Naive thymus-derived CD8-positive, alpha-beta T cell (primary cell): ENCODE measurements at places on chromosomes 1 and 21.

- DNase-seq: no peak
Measured at GRCh38 chr1:5456090-5456811, 536.0 kb downstream of the NPHP4 start.

- DNase-seq: no peak
Measured at GRCh38 chr21:26850116-26850643, 5.0 kb upstream of the ADAMTS1 start.

- DNase-seq: no peak
Measured at GRCh38 chr1:231541842-231542241, 13.4 kb downstream of the TSNAX start.

DNA sequence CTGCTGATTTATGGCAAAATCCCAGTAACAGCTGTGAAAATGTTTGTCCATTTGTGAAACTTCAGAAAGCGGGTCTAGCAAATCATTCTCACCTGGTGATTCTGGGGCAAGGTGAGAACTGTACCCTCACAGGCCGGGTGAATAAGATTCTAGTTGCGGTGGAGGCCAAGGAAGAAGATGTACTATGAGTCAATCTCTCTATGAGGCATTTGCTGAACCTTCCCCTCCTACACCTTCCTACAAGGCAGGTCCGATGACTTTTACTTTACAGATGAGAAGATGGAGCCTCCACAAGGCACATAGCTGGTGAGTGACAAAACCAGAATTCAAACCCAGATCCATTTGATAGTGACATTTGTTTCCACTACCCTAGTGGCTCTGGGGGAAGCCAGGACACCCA is 72.7 kb downstream of the BACH1 start:
- DNase-seq: no peak

- DNase-seq: no peak
Measured at GRCh38 chr1:233242827-233243483, 52.6 kb downstream of the PCNX2 start.

- DNase-seq: no peak
Measured at GRCh38 chr1:101588677-101589076, 351.9 kb downstream of the S1PR1 start.

GRCh38 chr1:185694081-185694480 is 40.1 kb upstream of the HMCN1 start:
- no peak for DNase-seq

DNA sequence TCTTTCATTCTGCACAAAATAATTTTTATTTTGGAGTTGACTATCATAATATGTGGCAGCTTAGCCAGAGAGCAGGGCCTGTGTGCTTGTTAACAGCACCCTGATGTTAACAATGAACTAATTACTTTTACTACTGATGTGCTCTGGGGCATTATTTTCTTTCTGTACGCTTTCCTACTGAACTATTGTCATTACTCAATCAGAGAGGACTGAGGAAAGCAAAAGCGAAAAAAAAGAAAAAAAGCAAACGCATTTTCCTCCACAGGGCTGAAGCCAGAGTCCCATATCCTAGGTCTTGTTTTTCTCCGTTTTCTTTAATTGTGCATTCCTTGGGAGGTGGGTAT is 221.2 kb downstream of the TTLL7 start:
- DNase-seq: no peak

- no peak for DNase-seq
Measured at GRCh38 chr1:222097588-222097987, 355.7 kb upstream of the DUSP10 start.

- peak; percentile 26 for DNase-seq
Measured at GRCh38 chr21:33299181-33299752, 25.5 kb upstream of the IFNAR1 start.

DNA sequence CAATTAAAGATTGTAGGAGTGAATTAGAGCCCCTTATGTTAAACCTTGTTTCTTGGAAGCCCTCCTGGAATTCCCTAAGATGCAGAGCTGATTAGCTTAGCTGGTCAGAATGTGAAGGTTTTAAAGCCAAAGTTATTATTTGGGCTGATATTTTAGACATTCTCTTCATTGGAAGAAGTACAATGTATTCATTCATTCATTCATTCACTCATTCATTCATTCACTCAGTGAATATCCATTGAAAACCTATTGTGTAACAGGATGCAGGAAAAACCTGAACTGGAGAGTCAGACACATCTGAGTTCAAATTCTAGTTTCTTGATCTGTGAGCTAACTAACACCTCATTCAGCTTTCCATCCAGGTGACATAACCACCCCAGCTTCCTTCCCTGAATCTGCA is 29.7 kb downstream of the DDR2 start:
- DNase-seq: no peak

DNA sequence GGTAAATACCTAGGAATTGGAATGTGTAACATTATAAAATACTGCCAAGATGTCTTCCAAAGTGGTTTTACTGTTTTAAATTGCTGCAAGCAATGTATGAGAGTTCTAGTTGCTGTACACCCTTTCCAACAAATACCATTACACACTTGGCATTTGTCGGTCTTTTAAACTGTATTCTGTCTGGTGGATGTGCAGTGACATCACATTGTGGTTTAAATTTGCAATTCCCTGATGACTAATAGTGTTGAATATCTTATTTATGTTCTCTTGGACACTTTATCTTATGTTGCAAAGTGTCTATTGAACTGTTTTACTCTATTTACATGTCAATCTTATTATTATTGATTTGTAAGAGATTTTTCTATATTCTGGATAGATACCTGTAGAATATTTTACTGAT is 561.2 kb upstream of the B3GALT2 start:
- DNase-seq: no peak

- DNase-seq: no peak
Measured at GRCh38 chr1:61085206-61085982, 3.0 kb downstream of the NFIA start.

- no peak for DNase-seq
Measured at GRCh38 chr1:224785622-224786021, 143.9 kb upstream of the DNAH14 start.

DNA sequence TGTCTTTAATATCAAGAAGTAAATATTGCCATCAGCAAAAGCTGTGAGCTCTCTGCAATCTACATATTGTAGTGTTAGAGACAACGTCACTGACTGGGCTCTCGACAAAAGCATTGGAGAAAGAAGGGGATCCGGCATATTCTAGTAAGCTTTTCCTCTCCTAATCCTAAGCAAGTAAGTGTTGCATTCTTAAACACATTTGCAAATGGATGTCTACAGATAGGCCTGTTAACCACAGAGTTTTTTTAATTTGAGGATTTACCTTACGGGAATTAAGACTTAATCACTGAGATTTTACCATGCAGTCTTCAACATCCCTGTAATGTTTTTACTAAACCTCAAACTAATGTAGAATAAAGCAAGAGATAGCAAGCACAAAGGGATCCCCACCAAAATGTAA is 426.5 kb upstream of the CAMK1G start:
- no peak for DNase-seq

GRCh38 chr21:33383056-33383888 is 19.9 kb upstream of the IFNGR2 start:
- DNase-seq: peak; percentile 36

DNA sequence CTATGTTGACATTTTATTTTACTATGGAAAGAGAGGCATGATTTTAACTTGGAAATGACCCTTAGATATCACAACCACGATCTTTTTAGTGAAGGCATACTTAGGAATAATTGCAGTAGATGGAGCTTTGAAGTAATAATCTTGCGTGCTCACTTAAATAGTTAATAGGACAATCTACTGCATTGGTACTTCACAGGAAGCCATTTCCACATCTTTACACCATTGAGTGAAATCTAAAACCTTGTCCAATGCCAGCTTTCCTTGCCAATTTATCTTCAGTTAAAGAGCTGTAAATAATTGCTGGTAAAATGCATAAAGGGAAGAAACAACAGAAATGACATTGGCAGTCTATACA is 586.3 kb downstream of the ADGRL2 start:
- DNase-seq: no peak

- DNase-seq: no peak
Measured at GRCh38 chr1:119318466-119319309, 49.9 kb upstream of the HAO2 start.

- DNase-seq: no peak
Measured at GRCh38 chr1:67552336-67552759, 122.1 kb upstream of the SERBP1 start.

DNA sequence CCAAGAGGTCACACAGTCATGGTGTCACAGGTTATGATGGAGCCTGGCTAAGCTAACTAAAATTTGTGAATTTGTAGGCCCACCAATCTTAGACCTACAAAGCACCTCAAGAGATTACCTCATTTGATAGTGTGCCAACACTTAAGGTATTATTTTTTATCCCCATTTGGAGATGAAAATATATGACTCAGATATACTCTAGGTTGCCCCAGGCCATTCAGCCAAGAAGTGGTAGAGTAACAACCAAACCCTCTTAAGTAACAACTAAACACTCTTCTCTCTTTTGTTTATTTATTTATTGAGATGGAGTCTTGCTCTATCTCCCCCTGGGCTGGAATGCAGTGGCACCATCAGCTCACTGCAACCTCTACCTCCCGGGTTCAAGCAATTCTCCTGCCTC is 14.3 kb downstream of the NPL start:
- no peak for DNase-seq

GRCh38 chr1:46302641-46303037 is 777 bp downstream of the LRRC41 start:
- no peak for DNase-seq

GRCh38 chr1:101115112-101115511 is 89.5 kb upstream of the DPH5 start:
- no peak for DNase-seq

DNA sequence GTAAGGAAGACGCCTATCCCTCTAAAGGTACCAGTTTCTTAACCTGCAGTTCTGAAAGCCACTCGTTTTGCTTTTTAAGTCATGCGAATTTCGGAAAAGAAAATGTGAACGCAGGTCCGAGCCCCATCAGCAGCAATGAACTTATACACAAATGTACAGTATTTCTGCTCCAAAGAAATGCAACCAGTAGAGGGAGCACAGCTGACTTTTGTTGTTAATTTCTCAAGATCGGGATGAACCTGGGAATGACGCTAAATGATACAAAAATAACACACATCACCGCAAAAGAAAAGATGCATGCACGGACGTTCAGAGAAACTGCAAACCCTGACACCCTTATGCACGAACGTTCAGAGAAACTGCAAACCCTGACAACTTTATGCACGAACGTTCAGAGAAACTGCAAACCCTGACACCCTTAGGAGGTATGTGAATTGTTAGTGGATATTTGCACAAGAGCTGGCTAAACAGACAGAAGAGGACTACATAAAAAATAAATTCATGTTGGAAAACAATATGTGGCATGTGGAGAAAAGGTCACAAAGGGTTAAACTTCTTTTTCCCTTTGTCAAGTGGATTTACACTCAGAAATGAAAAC is 3.5 kb upstream of the TIAM1 start:
- no peak for DNase-seq

DNA sequence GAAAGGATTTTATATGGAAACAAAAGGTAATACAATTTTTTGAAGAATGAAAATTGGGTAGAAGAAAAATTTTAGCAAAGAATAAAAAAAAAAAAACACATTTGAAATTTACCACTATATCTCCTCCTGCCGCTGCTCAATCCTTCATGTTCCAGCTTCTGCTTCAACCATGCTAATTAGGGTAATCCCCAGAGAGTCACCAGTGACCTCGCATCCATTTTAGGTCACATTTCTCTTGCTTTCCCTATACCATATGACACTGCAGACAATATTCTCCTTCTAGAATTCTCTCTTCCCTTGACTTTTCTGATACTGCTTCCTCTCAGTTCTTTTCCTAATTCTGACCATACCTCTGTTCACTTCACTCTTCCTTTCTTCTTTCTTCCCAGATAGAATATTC is 237.1 kb downstream of the USH2A start:
- DNase-seq: no peak

DNA sequence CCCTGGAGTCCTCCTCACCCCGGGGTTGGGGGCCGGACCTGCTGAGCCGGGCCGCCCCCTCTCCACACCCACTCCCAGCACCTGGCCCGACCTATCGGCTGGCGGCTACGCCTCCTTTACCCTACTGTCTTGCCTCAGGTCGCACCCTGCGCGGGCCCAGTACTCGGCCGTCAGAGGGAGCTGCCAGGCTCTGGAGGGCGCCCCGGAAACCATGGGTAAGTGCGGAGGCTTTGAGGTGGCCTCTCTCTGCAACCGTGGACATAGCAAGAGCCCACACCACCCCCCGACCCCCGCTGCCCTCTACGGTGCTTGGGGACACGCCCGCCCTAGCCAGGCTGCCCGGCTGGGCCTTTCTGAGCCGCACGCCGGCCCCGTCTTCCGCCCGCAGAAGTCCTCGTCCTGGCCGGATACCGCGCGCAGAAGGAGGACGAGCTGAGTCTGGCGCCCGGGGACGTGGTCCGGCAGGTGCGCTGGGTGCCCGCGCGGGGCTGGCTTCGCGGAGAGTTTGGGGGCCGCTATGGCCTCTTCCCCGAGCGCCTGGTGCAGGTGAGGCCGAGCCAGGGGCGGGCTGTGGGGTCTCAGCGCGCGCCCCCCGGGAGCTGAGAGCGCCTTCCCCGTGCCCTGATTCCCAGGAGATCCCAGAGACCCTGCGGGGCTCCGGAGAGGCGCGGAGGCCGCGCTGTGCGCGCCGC is at the start of gene SH3D21:
Gene SH3D21, plus strand, starts transcription at position 159 of the 692 bp plus-strand sequence. Its CDS starts 53 bp downstream, at position 212.
- DNase-seq: no peak

GRCh38 chr1:94579876-94580294 is 38.3 kb upstream of the F3 start:
- DNase-seq: no peak

GRCh38 chr1:153537376-153537730 is 1.6 kb upstream of the S100A6 start:
- DNase-seq: no peak

DNA sequence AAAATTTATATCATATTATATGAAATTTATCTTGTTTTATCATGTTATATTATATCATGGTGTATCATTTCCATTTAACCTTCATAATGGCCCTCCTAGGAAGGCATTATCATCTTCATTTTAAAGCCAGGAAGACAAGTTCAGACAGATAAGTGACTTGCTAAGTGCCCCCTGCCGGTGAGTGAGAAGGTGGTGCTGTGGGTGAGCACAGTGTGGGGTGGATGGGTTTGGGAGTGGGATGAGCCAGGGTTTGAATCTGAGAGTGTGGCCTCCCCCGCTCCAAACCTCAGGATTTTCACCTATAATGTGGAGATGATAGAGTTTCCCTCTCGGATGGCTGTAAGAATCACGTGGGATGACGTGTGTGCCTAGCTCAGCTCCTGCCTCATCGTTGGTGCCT is 108.7 kb upstream of the IGSF21 start:
- no peak for DNase-seq

DNA sequence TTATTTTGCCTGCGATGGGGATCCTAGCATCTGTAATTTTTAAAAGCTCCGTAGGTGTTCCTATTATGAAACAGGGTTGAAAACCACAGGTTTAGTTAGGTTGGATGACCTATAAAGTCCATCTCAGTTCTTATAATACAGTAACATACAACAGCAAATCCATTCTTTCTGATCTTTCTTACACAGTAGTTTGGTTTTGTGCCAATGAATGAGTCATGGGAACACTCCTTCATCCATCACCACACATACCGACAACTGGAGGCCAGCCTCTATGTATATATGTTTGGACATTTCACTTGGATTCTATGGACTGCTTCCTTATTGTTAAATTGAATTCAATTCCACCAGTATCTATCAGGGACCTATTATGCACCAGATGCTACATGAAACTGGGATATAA is 118.4 kb upstream of the L1TD1 start:
- no peak for DNase-seq

- no peak for DNase-seq
Measured at GRCh38 chr1:51569284-51570062, 47.4 kb upstream of the OSBPL9 start.
